ENCODE measurements at places on chromosomes 3 and 15.
A peak's percentile ranks its signal among the peaks of the same experiment; 100 is the strongest.

DNA sequence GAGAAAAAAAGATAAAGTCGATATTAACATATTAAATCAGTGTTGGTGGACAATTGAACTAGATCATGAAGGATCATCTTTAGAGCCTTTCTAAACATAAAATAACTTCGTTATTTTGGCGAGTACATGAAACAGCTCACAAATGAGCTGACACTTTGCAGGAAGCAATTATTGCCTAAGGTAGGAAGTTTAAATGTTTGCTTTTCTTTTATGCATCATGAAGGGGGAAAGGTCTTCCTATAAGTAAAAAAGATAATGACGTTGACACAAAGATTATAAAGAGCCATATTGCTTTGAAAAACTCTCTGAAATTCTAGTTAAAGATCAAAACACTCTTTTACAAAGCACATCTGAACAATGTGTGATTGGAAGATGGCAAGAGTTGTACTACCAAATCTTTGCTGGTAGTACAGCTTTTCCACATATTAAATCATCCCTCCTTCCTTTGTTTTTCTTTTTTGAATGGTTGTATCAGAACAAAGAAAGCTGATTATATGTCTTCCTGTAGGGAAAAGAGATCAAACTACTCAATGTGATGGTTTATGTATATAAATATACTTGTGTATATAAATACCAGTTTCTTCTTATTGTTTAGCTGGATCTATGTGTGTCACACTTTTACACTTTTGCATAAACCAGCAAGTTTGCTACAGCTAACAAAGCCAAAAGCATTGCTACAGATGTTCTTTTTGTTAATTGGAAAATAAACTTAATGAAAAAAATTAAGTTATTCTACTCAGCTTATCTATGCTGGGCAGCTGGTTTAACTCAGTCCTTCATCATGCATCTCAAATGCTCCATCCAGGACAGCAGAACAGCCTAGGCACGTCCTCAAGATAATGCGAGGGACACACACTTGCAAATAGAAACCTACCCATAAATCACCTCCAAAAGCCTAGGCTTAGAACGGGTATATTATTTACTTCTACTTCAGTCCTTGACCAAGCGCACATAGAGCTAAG is 850.8 kb upstream of the ROBO1 start:
- no peaks in the 10 kb centered on the region for H3K36me3 ChIP-seq
- H3K4me1 ChIP-seq: no peaks in the 10 kb centered on the region
- H3K27ac ChIP-seq: no peak overlapping the region
- H3K27me3 ChIP-seq: no peaks in the 10 kb centered on the region
- no peak overlapping the region for H3K4me3 ChIP-seq

DNA sequence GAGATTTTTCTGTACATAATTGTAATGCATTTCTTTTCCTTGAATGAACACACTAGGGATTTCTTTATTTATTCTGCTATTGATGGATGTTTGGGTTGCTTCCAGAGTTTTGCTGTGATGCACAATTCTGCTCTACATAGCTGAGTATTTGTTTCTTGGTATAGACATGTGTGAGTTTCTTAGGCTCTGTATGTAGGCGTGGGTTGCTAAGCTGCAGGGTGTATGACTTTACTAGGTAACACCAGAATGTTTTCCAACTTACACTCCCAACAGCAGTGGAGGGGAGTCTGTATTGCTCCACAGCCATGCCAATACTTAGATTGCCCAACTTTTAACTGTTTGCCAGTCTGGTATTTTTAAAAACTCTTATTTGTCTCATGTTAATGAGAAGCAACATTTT is 155.5 kb upstream of the TNIK start:
- H3K4me3 ChIP-seq: no peak overlapping the region
- H3K27ac ChIP-seq: no peak overlapping the region
- no peaks in the 10 kb centered on the region for H3K27me3 ChIP-seq
- no peaks in the 10 kb centered on the region for H3K36me3 ChIP-seq

- H3K27ac ChIP-seq: peak overlapping the region; percentile 92
- no peaks in the 10 kb centered on the region for H3K27me3 ChIP-seq
- peak overlapping the region; percentile 55 for H3K4me3 ChIP-seq
- H3K4me1 ChIP-seq: peaks cover 33% of the 10 kb centered on the region
- DNase-seq: peak; percentile 82
Measured at GRCh38 chr3:108124337-108125152, 33.7 kb upstream of the CD47 start.

DNA sequence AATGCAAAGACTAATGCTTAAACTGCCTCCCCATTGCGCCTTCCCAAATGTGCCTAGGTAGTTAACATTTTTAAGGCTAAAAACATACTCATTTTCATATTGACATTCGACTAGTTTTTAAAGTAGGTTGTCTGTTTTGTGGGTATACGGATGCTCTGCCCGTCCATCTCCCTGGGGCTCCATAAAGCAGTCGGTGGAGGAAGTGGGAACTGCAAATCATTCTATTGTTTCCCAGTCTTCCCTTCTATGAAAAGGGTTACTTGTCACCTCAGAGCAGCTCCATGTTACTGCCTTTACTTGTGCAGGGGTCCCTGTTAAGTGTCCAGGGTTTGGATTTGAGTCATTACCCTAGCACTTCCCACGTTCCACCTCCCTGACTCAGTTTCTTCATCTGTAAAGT is 10.9 kb downstream of the CHCHD6 start:
- no peaks in the 10 kb centered on the region for H3K4me1 ChIP-seq
- no peak overlapping the region for H3K27ac ChIP-seq
- DNase-seq: no peak
- no peaks in the 10 kb centered on the region for H3K27me3 ChIP-seq

DNA sequence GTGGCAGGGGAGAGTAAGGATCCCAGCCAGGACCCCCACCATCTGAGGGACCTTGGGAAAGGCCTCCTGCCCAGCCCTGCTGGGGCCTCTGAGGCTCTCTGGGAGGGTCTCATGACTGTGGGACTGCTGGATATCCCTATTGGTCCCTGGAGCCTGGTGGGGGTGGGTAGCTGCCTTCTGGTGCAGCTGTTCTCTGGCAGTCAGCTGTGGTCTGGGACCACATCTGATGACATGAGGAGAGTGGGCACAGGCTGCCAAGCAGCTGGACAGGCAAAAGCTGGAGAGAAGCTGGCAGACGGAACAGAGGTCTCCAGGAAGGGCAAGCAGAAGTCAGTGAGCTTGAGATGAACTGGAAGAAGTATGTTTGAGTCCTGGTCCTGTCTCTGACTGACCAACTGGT is 22.4 kb downstream of the PLEKHO2 start:
- no peak overlapping the region for H3K27ac ChIP-seq
- no peaks in the 10 kb centered on the region for H3K27me3 ChIP-seq
- H3K4me3 ChIP-seq: no peak overlapping the region
- DNase-seq: no peak

DNA sequence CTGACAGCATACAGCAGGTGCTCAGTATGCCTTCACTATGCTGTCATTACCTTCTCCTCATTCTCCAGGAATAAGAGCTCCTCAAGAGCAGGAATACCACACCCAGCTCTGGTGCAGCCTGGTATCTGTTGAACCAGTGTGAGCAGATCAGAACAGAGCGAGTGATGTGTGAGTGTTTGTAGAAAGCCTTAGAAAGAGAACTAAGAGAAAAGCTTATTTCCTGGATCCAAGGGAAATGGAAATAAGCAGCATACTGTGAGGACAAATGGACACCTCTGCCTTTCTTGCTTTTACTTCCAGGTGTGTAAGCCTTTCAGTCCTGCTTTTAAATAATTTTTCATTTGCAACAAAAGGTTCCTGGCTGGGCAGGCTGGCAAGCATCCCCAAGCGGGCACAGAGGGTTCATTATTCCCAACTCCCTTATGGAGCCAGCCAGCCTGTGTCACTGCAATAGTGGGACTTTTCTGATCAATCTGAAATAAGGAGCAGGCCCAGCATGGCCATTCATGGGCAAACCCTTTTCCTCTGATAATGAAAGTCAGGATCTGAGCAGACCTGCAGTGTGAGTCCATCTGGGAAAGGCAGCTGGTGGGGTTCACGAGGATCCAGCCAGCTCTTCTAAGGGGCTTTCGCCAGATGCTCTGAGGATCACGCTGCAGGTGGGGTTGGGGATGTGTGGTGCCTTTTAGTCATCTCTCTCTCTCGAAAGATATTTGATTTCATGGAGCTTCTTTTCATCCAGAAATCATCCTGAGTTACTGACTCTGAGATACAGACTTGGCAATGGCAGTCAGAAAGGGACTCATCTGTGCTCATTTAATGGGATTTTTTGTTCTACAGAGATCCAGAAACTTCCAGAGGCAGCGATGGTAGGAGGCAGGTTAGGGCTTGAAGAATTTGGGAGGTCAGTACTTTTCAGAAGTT is 594.9 kb upstream of the CFAP20DC start:
- no peak for DNase-seq
- H3K27ac ChIP-seq: no peak overlapping the region
- H3K4me3 ChIP-seq: no peak overlapping the region
- no peaks in the 10 kb centered on the region for H3K4me1 ChIP-seq

DNA sequence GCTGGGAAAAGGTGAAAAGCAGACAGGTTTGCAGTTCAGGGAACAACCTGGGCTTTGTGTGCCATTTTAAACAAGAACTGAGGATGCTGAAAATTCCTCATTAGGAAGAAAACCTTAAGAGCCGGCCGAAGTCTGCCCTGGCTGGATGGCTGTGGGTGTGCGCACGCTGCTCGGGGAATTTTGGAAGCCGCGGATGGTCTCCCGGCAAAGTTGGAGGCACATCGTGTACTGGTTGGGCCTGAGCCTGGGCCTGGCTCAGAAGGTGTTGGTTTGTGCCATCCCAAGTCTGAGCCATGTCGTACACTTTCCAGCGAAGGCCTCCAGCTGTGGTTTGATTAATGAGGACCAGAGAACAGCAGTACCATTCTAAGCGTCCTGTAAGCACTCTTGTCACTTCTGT is 188.2 kb downstream of the ATP10A start:
- DNase-seq: no peak
- H3K36me3 ChIP-seq: no peaks in the 10 kb centered on the region
- no peak overlapping the region for H3K4me3 ChIP-seq
- H3K27me3 ChIP-seq: no peaks in the 10 kb centered on the region

DNA sequence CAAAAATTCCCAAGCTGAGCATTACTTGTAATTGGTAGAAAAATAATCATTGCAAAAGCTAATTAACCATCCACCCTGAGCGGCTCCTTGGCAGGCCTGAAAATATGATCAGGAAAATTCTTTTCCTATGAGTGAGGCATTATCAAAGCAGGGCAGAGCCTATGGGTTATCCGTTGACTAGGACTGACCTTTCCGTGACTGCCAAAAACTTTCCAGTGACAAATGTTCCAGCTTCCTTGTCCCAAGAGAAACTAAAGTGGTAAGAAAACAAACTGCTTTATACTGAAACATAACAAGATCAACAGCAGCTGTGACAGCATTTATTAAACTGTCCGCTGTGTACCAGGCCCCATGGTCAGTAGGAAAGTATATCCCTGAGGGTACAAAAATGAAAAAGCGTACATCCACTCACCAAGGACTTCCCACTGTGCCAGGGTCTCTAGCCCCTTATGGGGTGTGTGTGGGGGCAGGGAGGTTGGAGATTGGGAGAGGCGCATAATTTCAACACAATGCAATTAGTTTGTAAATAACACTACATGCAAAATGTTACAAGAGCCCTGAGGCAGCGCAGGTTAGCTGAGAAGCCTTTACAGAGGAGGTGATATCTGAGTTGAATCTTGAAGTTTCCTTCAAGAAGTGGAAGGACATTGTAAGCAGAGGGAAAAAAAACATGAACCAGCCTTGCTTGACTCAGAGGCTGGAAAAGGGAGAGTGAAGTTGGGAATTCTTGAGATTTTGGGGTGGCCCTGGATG is 8.5 kb downstream of the LIPC start:
- DNase-seq: no peak
- H3K4me1 ChIP-seq: peaks cover 13% of the 10 kb centered on the region
- H3K27ac ChIP-seq: no peak overlapping the region
- H3K4me3 ChIP-seq: no peak overlapping the region
- H3K27me3 ChIP-seq: no peaks in the 10 kb centered on the region

DNA sequence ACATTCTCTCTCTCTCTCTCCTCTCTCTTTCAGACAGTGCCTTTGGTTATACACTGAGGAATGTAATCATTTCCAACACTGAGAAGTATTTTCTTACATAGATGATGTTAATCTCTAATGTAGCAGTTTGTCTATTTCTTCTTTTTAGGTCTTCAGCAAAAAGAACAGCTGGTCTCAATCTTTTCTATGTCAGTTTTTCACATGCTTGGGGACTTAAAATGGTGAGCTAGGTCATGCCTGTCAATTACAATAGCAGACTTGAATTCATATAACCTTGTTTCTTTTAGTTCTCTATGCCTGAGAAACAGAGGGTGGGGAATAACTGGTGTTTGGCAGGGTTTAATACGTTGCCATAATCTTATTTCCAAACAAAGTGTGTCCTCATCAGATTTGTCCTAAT is 786.2 kb downstream of the SQOR start:
- no peaks in the 10 kb centered on the region for H3K36me3 ChIP-seq
- no peaks in the 10 kb centered on the region for H3K27me3 ChIP-seq
- no peaks in the 10 kb centered on the region for H3K4me1 ChIP-seq
- H3K4me3 ChIP-seq: no peak overlapping the region

DNA sequence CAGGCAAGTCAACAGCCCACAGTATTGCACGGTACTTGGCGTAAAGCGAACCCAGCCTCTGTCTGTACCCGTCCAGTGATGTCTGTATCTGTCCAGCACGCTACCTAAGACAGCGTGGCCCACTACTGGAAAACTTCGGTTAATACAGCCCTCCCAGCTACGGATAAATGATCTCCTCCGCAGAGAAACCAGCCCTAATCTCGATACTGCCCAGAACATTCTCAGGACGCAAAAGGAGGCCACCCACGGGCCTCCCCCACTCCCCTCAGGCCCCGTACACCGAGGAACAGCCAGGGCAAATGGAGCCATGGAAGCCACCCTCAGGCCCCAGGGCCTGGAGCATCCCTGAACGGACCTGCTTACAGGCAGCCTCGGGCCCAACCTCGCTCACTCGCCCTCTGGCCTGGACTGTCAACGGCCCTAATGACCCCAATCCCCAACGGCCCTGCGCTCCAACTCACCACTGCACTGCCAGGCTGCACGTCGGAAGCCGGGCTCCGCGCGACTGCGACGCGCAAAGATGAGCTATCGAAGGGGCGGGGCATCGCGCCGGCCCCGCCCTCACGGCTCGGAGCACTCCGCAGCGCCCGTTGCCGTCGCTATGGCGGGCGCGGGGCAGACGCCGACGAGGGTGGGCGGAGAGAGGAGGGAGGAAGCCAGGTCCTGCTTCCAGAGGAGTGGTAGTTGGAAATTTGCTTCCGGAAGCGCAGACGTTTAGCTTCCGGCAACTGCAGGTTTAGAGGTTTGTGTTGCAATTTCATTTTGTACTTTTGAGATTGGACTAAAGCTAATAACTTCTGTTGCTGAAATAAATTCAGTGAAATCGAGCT is at the start of gene SKIC8:
Gene SKIC8 (minus strand): TSS at position 509 of the 830 bp plus-strand sequence. CDS start 3,923 bp downstream, outside the sequence.
- H3K27me3 ChIP-seq: peaks cover 4% of the 10 kb centered on the region
- peak; percentile 92 for DNase-seq
- H3K36me3 ChIP-seq: no peaks in the 10 kb centered on the region
- H3K4me1 ChIP-seq: peaks cover 8% of the 10 kb centered on the region
- peak within 1 kb of the TSS; percentile 81 for H3K4me3 ChIP-seq
- peak within 1 kb of the TSS; percentile 16 for H3K27ac ChIP-seq

Measured in MM.1S (cell line).